Fibroblast of the aortic adventitia (primary cell): ENCODE measurements at places on chromosomes 5 and 9.

- no peak for DNase-seq
Observed at GRCh38 chr9:4517274-4517673, 27.0 kb downstream of the SLC1A1 start.

- no peak for DNase-seq
Observed at GRCh38 chr9:105663914-105664313, 1.7 kb downstream of the TAL2 start.

DNA sequence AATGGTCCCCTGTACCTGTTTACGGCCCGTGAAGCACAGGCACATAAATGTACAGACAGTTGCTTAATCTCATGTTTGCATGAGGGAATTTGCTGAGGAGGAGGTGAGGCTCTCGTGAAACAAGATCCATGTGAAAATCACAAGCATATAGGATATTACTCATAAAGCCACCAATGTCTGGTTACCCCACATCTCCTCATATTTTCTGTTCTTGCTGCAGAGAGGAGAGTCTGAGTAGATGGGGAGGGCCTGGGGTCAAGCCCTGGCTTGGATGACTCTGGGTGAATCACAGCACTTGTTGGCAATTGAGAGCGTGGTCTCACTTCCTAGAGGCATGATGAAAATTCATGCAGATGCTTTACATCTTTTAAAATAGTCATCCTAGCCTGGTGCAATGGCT is 975 bp downstream of the AGXT2 start:
- DNase-seq: peak; percentile 93

DNA sequence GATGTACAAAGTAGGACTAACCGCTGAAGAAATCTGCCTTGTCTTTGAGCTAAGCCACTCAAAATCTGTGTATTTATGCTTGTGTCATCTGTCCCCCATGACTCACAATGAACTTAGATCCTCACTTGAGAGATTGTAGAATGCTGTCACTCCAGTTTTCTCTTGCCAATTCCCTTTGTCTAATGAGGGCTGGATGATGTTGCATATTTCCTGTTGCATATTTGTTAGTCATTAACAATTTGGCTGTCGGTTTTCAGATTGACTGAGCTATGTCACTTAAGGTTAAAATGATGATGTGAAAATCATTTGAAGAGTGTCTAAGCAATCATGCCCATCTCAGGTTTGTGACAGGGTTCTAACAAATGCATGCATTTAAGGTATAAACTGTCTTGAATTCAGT is 481.7 kb downstream of the CDH10 start:
- DNase-seq: no peak

DNA sequence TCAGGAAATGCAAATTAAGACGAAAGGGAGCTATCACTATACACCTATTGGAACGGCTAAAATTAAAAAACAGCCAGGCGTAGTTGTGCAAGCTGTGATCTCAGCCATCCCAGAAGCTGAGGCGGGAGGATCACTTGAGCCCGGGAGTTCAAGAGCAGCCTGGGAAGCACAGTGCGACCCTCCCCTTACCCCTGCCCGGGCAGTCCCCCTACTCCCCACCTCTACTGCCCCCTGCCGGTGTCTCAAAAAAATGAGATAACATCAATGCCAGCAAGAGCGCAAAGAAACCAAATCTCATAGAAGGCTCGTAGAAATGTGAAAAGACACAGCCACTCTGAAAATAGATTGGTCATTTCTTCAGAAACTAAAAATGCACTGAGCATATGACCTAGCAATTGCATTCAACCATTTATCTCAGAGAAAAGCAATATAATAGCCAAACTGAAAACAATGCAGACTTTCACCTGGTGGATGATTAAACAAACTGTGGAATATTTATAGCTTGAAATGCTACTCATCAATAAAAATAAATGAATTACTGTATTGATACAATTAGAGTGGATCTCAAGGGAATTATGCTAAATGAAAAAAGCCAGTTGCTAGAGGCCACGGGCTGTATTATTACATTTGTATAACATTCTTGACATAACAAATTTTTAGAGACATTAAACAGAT is 20.6 kb downstream of the OR2V2 start:
- no peak for DNase-seq

GRCh38 chr5:127353796-127354195 is 63.2 kb downstream of the MEGF10 start:
- DNase-seq: no peak

GRCh38 chr5:178940569-178941360 is at the start of gene ZNF454:
Gene ZNF454, plus strand, starts transcription at chr5:178941198. Its CDS starts 1,594 bp downstream, at chr5:178942792.
- peak; percentile 86 for DNase-seq

DNA sequence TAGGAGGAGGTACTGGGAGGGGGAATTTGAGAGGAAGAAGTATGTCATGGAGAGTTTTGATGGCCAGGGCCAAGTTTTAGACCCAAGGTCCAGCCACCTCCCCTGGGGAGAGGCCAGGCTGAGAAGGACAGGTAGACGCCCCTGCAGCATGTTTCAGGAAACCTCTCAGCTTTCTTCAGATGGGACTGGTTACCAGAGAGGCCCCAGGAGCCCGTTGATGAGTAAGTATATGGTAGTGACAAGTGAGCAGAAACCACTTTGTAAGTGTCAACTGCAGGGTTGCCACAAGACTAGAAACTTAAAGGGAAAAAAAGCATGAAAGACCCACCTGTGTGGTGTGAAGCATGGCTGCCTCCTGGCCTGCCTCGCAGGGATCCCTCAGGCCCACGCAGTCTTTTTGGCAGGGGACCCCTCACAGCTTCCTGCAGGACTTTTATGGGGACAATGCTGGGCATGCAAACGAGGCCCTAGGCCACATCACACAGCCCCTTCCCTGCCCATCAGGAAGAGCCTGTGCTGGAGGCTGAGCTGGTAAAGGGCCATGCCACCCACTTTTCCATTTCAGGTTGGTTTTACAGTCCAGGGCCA is 255.9 kb downstream of the FSTL4 start:
- DNase-seq: no peak

GRCh38 chr5:14996997-14997396 is 125.4 kb upstream of the ANKH start:
- no peak for DNase-seq

DNA sequence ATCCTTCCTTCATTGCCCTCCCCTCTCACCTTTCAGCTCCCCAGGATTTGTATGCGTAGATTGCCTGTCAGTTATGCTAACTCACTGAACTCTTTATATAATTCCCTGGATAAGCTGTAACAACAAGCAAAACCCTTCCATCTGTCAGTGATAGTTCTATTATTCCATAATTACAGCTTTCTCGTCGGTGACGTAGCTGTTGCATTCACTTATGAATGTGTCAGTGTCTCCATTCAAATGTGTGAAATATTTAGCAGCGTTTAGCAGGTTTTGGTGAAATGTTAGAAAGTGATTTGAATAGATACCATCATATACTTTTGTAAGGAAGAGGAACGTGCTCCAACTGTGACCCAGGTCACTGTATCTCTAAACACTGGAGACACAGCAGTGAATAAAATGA is 45.2 kb downstream of the PIP5K1B start:
- DNase-seq: no peak

DNA sequence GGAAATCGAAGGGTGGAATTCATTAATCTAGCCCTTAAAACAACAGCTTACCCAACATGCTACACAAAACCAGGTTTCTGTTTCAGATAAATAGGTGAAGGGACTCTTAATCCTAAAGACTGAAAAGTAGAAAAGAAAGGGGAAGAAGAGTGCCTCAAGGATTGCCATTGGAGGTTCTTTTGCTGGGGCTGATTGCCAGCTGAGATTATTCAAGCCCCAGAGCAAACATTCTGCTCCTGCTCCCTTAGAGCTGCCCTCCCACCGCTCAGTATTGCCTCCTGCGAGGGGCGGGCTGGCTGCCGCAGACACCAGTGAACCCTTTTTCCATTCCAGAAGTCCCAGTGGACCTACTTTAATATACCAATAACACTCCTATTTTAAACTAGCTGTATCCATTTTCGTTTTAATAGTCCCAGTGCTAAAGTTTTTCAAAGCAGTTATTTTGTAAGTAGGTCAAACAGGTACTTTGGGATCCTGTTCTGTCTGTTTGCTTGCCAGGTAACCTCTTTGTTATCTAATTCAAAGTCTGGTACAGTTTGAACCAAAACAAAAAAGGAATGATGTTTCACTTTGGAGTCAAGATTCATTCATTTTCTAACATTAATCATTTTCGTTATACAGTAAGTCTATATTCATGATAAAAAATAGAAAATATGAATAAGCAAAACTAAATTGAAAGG is 38.6 kb downstream of the HMGCS1 start:
- DNase-seq: no peak
